Activated CD8-positive, alpha-beta memory T cell treated with anti-CD3 and anti-CD28 coated beads for 1 hour (primary cell): ENCODE measurements at places on chromosomes 13 and 19.

DNA sequence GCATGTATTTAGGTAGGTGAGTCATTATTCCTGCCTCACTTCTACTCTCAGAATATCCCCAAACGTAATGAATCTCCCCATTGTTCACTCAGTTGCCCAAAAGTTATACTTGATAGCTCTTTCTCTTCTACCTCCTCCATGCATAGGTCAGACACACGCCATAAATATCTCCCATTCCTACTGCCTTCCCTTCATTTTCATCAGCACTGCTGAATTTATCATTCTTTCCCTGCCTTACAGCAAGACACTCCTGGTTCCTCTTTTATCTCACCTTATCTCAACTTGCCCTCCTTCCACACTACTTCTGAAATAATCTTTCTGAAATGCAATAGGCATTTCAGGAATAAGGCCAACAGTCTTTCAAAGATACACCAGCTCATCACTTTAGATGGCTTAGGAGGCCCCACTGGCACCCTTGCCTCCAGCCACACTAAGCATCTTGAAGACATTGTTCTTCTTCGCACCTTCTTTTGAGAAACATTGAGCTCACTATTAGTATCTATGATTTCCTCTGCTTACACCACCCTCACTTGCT is 333.9 kb downstream of the MYO16 start:
- DNase-seq = no peak

- DNase-seq = no peak
Measured at GRCh38 chr13:26538363-26539317, 18.8 kb upstream of the WASF3 start.

DNA sequence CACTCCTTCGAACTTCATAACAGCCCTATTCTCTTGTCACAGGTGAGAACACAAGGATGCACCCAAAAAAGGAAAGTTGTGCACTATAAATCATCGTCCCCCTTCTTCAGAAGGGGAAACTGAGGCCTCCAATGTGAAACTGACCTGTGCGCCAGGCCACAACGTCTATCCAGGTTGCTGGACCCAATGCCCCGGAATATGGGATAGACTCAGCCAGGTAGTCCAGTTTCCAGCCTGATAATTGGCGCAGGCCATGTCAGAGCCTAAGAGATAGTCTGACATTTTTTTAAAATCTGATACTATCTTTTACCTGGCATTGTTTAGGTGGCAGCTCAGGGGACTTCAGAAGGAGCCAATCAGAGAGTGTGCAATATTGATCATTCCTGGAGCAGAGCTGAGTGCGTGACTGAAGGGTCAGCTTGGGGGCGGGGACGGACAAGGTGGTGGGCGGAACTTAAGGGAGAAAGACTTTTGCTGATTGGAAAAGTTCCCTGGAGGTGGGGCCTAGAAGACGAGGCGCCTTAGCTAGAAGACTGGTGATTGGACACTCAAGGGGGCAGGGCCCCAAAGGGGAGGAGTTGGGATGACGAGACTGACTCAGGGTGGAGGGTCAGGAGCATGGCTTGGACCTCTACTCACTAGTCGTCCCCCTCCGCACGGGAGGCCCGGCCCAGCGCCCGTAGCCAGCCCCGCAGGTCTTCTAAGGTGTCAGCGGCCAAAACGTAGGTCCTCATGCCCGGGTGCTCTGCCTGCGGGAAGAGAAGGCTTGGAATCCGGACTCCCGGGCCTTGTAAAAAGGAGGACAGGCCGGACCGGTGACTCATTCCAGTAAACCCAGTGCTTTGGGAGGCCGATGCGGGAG is 8.5 kb downstream of the PLEKHA4 start:
- no peak for DNase-seq

DNA sequence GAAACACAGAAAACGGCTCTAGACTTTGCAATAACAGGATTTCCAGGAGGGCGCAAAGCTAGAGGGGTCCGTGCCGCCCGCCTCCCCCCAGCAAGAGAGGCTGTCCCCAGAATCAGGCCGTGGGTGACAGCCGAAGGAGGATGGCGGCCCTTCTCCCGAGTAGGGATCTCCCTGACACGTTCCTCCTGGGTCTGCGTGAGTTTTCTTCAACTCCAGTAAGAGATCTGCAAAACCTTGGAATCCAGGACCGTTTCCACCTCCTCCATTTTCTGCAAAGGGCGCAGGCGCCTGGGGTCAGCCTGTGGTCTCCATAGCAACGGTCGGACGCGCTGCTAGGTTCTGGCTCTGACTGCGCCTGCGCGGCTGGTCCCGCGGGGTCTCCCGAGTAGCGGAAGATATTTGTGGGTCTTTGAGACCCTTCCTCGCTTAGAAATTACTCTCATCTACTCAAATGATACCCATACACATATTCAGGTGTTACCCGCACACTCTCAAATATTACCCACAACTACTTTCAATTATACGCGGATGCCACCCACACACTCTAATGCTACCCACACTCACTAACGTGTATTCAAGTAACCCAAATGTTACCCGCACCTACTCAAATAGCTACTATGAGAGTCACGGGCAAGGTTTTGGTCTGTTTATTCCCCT is 2.1 kb downstream of the PNMA8C start:
- no peak for DNase-seq

GRCh38 chr19:39411081-39411831 is 1.2 kb upstream of the PLEKHG2 start:
- no peak for DNase-seq
